HT1080 (cell line): ENCODE measurements at places on chromosomes 11 and 22. TPM values are rescaled to one million over a fixed set of nuclear protein-coding genes. Genes with fewer than 3 reads are reported as not detected.

- peak; percentile 75 for DNase-seq
These were observed 58.2 kb downstream of the RRAS2 start for GRCh38 chr11:14300661-14301304.

CRACR2B gene
- not detected in 2 replicates for total RNA-seq

- no peak for DNase-seq
These were observed 63.5 kb upstream of the PRDM11 start for GRCh38 chr11:45082744-45083543.

P2RY2 gene
- total RNA-seq: 0.05 TPM in 1 of 2 replicates, not detected in the other

DNA sequence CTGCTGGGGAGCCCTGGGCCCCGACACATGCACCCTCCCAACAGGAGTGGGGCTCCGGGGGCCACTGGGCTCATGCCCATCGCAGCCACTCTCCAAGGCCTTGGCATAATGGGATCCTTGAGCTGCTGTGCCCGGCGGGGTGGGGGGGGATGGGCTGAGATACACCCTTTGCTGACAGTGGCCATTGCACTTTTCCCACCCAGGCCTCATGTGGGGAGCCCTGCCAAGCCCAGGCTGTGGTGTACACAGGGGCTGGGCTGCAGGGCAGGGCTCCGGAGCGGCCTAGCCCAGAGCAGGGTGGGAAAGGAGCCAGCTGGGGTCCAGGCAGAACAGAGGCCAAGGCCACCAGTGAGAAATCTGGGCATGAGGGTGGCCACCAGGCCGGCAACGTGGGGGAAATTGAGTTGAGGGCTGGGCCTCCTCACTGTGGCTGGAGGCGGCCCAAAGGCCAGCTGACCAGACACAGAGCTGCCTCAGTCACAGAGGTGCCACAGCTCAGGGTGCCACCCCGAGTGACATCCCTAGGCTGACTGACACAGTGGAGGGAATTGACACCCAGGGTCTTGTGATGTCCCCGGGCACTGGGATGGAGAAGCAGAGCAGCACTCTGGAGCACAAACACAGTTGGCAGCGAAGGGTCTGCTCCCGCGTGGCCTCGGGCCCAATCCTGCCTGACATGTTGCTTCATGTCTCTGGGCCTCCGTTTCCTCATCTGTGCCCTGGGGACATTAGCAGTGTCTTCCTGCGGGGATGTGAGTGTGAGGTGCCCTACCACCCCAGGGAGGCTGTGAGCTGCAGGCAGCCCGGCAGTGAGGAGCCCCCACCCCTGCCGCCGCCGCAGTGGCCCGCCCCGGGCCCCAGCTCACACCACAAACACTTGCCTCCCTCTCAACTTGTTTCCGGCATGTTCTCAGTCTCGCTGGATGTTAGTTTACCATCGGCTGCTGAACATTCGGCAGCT, 30.4 kb downstream of the RTN4R start:
- DNase-seq: no peak

DNA sequence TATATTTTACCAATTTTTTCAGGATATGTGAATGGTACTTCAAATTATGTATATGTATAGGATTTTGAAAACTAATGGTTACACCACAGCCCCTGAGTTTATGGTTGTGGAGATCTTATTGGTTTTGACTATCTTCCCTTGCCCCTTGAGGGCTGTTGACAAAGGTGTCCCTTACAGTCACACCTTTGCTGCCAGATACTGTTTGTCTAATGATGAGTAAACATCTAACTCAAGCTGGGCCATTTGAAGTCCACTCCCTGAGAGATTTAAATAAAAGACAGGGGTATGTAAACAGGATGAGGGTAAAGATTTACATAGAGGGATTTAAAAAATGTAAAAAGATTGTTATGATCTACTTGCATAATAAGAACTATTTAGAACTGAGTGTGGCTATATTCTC, 38.9 kb upstream of the LUZP2 start:
- no peak for DNase-seq

DNA sequence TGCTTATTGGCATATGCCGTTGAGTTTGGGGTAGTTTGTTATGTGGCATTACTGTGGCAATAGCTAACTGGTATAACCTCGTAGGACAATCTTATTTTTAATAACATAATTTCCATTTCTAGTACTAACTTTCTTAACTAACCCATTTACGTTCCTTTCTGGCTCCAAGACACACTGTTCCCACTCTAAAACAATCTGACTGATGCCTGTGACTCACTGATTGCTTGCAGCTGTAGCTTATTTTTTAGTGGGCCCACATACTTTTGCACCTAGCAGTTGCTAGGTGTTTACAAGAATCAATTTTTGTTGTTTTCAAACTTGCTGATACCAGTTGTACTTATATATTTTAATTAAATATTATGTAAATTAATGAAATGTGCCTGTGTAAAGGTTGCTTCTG, 52.2 kb downstream of the FAT3 start:
- no peak for DNase-seq

MS4A3 gene
- not detected in 2 replicates for total RNA-seq

RIMBP3C gene
- total RNA-seq: 0.13 and 0.35 TPM in 2 replicates

DNA sequence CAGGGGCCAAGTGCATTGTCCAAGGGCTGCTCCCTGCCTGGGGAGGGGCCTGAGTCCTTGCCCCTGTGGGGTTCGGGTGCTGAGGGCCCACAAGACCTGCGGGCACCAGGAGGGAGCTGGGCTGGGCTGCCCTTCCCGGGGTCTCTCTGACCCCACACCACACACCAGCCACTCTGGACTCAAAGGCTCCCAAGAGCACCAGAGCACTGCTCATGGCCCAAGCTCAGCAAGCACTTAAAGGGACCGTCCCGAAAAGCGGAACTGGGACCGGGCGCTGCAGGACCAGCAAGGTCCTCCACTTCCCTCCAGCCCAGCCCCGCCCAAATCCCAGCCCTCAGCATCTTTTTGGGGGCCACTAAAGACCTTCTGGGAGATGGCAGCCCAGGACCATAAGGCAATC, 5.3 kb downstream of the LSP1 start:
- DNase-seq: no peak

DNA sequence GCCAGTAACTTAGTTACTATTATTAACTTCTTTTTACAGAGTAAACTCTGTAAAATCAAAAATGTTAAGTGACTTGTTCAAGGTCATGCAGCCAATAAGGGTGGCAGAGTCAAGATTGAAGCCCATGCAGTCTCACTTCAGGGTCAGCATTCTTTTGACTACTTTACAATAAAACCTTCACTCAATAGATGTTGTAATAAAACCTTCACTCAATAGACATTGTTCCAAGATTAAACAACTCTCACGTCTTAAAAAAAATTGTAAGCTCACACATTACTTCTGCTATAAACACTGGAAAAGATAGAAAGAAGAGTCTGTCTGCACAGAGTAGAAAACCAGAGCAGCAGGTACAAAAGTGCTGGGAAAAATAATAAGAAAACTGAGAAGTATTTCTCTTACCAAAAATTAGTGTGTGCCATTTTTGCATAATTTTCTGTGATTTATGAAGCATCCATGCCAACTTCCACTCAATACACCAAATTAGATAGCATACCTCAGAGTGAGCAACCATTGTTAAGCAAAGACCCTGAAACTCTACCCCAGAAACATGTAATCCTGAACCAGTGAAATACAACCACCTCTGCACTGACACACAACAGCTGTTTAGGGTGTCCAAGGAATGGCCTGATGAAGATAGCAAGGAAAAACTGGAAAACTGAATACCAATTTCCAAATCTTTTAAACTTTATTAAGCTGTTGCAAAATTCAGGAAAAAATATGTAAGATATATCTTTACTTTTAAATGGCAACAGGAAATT, 4.9 kb upstream of the SOX6 start:
- no peak for DNase-seq

GRCh38 chr22:44146088-44146861, 34.5 kb upstream of the PARVG start:
- no peak for DNase-seq

LMO1 gene
- total RNA-seq: 0.18 and 0.30 TPM in 2 replicates

GRCh38 chr22:20792966-20793728, 19.2 kb downstream of the SERPIND1 start:
- no peak for DNase-seq

- DNase-seq: no peak
These were observed 113.1 kb upstream of the NNMT start for GRCh38 chr11:114183044-114183511.

DNA sequence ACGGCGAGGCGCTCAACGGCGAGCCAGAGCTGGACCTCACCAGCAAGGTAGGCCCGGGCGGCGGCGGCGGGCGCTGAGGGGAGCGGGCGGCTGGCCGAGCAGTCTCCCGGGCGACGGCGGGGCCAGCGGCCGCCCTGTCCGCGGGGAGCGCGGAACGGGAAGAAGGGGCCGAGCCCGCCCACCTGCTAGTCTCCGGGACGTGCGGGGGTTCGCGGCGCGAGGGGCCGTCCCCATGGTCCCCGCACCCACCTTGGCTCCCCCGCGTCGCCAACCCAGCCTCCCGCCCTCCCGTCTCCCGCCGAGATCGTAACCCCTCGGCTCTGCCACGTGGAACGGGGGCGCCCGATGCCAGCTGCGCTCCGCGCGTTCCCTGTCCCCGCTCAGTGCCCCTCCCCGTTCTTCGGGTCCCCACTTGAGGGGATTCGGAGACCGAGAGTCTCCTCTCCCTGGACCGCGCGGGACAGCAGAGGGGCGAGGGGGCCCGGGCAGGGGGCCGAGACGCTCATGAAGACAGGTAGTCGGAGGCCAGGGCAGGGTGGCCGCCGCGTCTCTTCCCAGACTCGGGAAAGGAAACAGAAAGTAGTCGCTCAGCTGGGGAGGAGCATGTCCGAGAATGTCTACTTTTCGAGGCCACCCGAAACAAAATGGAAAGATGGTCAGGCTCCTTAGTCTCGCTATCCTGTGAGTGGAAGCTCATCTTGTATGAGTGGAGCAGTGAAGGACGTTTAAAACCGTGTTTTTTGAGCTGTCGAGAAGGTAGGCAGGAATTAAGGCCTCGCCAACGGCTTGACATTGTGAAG, 557 bp downstream of the GTPBP1 start:
- no peak for DNase-seq

IRAG1 gene
- total RNA-seq: 0.02 TPM in 1 of 2 replicates, not detected in the other

DNA sequence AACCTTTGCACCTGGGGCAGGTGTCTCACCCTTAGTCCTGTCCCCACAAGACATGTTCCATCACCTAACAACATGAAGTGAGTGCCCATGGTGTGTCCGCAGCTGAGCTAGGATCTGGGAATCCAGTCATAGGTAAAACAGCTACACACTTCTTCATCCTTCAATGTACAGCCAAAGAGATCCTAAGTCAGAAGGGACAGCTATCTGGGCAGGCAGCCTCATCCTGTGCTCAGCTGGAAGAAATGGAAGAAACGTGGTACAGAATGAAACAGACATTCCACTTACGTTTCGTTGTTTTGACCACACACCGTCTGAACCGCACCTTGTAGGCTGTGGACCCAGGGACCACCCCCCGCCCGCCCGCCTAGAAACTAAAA, 30.8 kb downstream of the PDGFB start:
- DNase-seq: no peak

DNA sequence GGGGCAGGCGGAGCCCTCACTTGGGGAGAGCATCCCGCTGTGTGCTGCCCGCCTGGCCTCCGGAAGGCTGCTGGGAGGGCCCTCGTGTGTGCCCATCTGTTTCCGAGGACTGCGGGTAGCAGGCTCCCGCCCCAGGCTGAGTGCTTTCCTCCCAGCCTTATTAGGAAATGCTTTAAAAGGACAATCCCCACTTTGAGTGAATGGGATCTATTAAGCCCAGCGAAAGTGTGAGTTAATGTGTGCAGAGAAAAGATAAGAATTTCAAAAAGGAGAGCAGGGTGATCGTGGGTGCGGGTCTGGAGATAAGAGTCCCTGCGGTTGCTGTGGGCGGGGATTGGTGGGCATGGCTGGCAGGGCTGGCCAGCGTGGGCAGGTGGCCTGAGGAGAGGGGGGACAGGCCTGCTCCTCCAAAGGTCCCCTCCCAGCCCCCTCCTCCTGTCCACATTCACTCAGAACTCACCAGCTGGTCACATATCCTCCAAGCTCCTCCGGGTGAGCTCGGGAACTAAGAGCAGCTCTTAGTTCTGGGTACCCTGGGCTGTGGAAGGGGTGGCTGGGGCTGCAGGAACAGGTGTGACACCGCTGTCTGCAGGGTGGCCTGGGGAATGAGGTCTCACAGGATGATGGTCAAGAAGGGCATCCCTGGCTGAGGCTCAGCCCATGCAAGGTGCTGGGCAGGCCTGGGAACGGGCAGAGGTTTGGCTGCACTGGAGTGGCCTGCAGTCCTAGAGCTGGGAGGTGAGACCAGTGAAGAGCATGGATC, 1260.3 kb downstream of the BRD1 start:
- no peak for DNase-seq

DNA sequence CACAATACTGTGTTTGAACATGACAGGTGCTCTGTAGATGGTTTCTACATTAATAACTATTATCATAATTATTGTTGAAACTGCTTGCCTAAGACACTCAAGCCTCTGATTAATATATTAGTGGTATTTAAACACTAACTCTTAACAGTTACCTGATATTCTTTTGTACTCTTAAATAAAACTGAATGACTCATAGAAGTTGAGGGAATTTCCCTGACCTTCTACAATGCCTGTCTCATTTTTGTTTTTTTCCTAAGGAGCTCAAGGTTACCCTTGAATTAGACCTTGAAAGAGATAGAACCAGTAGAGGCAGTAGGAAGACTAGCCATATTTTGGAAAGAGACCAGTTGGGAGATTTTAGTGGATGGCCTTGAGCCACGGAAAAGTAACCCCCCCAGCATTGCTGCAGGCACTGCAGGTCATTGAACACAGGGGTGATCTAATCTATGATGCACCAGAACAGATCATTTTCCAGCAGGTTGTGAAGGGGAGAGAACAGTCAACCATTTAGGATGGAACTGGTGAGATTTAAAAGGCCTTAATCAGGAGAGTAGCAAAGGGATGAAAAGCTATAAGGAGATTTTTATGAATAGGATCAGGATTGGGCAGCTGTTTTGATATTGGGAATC, 148.3 kb downstream of the PGR start:
- no peak for DNase-seq

KCNJ4 gene
- total RNA-seq: 0.40 and 0.45 TPM in 2 replicates

MYBPC3 gene
- total RNA-seq: not detected in 2 replicates

GRCh38 chr11:7576726-7577290, 63.0 kb downstream of the PPFIBP2 start:
- no peak for DNase-seq

GRCh38 chr11:1656061-1656441, 26.5 kb downstream of the KRTAP5-5 start:
- DNase-seq: no peak
